Vagina (tissue), 2 donors: ENCODE measurements at places on chromosomes 13 and 19. TPM values are rescaled to one million over a fixed set of nuclear protein-coding genes. Genes with fewer than 3 reads are reported as not detected.

The ZNF560 gene
- 0.49 TPM for total RNA-seq

The GZMM gene
- not detected for total RNA-seq

The RFPL4A gene
- not detected for total RNA-seq

The DNAJC15 gene
- 4.7 TPM for total RNA-seq

The CARD8 gene
- 31.9 TPM for total RNA-seq

The SIGLEC7 gene
- total RNA-seq: 1.5 TPM

The SLC5A5 gene
- not detected for total RNA-seq

The ZNF112 gene
- total RNA-seq: 9.6 TPM

The CALR3 gene
- total RNA-seq: not detected

The ZNF728 gene
- 0.49 TPM for total RNA-seq

DNA sequence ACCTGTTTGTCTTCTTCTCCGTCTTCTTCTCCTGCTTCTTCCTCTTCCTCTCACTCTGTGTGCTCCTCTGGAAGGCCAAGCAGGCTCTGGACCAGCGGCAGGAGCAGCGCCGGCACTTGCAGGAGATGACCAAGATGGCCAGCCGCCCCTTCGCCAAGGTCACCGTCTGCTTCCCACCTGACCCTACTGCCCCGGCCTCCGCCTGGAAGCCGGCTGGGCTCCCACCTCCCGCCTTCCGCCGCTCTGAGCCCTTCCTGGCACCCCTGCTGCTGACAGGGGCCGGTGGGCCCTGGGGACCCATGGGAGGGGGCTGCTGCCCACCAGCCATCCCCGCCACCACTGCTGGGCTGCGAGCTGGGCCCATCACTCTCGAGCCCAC is 13.9 kb downstream of the CNFN start:
- DNase-seq: no peak

DNA sequence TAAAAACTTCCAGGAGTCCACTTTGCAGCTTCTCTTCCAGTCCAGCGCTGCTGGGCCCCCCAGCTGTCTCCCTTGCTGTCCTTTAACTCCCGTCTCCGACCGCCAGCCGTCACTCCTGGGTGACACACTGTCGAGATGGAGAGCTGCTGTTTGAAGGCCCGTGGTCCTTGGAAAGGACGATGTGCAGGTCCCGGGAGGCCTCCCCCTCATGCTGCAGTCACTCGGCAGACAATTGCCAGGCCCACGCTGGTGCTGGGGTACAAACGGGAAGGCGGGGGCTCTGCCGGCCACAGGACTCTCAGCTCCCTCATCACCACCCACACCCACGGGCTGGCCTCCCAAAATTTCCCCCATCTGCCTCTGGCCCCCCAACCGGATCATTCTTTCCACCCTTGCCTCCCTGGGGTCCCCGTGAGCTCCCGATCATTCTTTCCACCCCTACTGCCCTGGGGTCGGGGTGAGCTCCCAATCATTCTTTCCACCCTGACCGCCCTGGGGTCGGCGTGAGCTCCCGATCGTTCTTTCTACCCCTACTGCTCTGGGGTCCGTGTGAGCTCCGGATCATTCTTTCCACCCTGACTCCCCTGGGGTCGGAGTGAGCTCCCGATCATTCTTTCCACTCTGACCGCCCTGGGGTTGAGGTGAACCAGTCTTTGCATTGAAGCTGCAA is 16.0 kb upstream of the ZNF554 start:
- DNase-seq: no peak

DNA sequence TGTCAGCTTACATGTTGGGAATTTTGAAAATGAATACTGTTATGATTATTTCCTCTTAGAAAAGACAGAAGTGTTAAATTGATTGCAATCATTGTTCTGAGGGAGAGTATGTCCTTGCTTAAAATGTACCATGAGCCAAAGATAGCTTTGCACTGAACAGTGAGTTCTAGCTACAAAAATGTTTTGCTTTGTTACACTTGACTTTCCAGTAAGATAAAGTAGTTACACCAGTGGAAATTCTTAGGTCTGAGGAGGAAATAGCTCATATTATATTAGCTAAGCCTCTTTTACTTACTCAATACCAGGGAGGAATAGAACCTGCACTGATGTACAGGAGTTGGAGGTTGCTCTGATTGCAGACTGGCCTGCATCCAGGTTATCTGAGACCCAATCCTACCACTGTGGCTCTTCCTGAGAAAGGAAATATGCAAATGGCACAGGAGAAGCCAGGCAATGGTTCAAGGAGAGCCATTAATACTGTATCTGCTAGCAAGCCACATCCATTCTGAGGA is 53.0 kb upstream of the FBXL3 start:
- DNase-seq: no peak

- no peak for DNase-seq
These were observed 53.1 kb downstream of the FOXO1 start for GRCh38 chr13:40613192-40613818.

DNA sequence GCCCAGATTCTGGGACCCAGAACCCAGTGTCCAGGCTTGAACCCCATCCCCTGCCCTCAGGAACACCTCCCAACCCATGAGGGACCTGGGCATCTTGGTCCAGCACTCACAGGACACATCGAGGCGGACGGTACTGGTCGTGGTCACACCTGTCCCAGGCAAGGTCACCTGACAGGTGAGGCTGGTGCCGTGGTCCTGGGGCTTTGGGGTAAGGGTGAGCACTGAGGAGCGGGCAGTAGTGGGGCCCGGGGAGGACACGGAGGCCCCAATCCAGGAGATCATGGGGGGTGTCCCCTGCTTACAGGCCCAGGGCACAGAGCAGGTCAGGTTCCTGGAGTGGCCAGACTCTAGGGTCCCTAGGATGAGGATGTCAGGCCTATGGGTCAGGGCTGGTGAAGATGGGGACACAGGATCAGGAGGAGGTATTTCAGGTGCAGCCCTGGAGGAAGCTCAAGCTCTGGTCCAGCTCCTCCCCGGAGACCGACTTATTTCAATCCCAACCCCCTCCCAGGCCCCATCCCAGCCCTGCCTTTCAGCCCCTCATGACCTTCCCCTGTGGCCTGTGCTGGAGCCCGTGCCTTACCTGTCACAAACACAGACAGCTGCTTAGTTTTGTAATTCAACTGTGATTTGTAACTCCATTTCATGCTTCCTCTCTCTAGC is 772 bp downstream of the SIGLEC8 start:
- no peak for DNase-seq

DNA sequence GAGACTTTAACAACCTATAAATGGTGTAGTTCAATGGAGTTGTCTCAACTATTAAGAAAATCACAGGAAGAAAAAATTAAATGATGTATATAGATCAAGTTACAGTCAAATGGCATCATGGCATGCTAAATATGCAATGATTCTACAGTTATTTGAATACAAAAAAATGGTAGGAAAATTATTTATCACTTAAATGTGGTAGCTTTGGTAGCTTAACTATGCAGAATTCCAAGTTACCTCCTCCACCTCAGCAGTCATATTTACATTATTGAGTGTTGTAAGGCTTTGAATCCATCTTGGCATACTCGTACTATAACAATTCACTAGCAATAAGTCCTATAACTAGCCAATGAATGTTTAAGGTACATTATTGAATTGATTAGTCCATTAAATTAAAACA is 36.8 kb downstream of the CAB39L start:
- DNase-seq: no peak

GRCh38 chr13:46728777-46729176 is 68.2 kb downstream of the ESD start:
- DNase-seq: no peak

DNA sequence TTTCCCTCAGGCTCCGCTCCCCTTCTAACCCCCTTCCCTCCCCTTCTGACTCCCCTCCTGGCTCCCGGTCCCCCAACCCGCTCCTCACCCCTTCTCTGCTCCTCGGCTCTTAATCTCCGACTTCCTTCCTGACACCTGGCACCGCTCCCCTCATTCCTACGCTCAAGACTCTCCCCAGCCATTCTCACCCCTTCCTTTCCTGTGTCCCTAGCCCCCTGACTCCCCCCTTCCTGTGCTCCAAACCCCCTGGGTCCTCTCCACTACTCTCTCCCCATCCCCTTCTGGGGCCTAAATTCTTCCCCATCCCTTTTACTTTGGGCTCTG is 658 bp downstream of the CLPP start:
- DNase-seq: no peak

- DNase-seq: no peak
These were observed 698.2 kb downstream of the PCDH17 start for GRCh38 chr13:58329746-58330145.

- no peak for DNase-seq
These were observed 25.7 kb downstream of the SH3GL1 start for GRCh38 chr19:4374498-4375163.

DNA sequence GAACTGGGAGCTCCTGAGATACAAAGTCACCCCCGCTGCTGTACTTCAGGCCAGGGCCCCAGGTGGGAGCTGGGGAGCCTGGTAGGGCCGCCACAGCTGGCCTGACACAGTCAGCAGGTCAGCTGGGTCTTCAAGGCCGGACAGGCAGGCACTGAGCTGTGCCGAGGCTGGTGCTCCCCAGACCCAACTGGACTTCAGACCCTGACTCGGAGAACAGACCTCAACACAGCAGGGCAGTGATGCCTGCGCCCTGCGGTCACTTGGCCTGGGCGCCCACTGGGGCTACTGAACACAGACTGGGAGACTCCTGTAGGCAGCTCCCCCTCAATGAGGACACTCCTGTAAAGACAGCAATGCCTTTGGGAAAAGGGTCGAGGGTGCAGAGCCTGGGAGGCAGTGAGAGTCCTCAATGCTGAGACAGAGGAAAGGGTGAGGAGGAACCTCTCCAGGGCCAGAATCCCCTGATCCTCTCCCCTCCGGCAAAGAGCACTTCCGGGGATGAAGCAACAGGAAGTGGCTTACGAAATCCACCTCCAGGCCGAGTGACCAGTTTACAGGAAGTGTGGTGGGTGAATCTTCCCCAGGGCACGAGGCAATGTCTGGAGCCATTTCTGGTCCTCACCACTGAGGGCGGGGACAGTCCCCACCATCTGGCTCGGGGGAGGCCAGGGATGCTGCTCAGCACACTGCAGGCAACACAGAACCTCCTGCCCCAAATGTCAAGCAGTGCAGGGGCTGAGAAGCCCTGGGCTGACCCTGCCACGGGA is 40.8 kb upstream of the ISYNA1 start:
- DNase-seq: no peak

DNA sequence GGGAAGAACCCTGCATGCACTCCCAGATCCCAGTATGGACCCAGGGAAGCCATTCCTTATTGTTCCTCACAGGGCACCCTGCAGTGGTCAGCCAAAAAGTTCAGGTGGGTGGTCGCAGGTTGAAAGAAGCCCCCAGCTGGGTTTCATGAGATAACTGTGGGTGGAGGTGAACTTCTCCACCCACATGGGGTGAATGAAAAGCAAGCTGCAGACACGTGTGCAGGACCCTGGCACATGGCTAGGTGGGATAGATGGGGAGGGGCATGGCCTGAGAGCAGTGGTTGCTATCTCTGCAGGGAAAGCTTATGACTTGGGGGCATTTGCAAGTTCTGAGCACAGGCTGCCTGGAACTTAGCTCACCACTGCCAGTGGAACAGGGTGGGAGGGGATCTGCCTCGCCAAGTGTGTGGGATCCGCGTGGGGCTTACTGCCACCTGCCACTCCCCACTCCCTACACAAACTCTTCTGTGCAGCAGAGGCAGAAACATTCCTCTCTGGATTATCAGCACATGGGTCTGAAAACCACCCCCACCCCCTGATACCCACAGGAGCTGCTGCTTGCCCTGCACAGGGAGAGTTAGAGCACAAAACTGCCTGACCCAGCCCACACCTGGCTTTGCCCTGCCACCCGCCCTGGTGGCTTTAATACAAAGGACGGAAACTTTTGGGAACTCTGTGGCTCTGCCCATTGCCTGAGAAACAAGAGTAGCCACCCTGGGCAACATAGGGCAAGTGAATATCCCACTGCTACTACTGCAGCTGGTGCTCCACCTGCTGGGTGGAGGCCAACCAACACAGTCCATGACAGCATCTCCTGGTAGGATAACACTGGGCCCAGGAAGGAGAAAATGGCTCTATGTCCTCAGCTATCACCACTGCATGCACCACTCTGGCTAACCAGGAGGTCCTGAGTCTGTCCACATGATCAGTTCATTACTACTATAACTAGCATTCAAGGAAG is 24.4 kb downstream of the PLA2G4C start:
- DNase-seq: no peak

- no peak for DNase-seq
These were observed 269.4 kb upstream of the NBEA start for GRCh38 chr13:34672631-34673030.

- no peak for DNase-seq
These were observed 3.7 kb upstream of the BAX start for GRCh38 chr19:48950830-48951519.

- no peak for DNase-seq
These were observed 158.6 kb upstream of the SLC10A2 start for GRCh38 chr13:103224804-103225203.

GRCh38 chr13:50410921-50411746 is 395.9 kb downstream of the KCNRG start:
- DNase-seq: no peak

GRCh38 chr13:79491715-79492114 is 10.8 kb downstream of the NDFIP2 start:
- no peak for DNase-seq

GRCh38 chr19:45352062-45352461 is 11.5 kb downstream of the KLC3 start:
- DNase-seq: no peak

DNA sequence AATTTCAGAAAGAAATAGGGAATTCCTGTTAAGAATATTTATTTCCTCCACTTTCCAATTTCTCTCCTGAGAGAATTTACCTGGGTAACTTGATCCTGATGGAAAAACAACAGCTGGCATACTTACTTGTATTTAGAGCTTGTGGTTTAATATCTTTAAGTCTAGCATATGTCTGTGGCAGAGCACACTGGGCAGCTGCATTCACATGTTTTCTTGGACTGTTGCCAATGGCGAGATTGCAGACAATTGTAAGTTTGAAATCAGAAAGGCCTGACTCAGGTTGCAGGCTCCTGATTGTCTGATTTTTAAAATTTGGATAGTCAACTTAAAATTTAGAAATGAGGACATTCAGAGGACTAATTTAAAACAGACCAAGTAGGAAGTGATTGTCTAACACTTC is 66.9 kb downstream of the NHLRC3 start:
- DNase-seq: no peak

DNA sequence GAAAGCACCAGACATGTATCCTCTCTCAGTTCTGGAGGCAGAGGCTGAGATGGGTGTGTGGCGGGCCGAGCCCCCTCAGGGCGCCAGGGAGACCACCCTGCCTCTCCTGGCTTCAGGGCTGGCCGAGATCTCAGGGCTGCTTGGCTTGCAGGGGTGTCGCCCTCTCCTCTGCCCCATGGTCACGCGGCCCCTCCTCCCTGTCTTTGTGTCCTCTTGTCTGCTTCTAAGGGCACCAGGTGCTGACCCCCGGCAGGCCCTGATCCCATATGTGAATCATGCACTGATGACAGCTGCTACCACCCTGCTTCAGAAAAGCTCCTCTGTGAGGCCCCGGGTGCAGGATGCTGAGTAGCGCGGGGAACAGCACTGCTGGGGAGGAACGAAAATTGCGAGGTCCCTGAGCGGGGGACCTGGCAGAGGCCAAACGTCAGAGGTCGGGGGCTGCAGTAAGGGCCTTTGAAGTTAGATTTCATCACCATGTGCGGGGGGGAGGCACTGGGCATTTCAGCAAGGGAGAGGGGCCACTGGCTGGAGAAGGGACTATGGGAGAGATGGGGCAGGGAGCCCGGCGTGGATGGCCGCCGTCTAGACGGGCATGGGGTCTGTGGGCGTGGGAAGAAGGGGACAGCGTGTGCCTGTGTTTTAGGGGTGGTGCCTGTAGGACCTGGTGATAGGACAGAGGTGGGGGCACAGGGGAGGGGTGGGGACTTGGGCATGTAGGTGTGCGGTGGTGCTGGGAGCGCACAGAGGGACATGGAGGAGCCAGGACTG is 125.2 kb downstream of the KDM4B start:
- no peak for DNase-seq
